ENCODE measurements at places on chromosomes 6 and 20.

DNA sequence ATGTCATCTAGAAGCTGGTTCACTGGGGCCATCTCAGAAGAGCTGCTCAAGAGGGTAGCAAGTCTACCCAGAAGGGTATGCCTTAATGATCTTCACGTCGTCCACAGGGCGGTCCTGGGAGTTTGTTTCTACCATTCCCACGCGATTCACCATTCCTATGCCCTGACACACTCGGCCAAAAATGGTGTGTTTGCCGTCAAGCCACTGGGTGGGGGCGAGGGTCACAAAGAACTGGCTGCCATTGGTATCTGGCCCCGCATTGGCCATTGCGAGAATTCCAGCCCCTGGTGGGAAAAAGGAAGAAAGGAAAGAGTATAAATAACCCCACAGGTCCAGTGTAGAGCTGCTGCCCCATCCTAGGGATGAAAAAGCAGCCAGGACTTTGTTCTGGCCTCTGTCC is 16.5 kb upstream of the CPNE5 start:
- no peak for DNase-seq

DNA sequence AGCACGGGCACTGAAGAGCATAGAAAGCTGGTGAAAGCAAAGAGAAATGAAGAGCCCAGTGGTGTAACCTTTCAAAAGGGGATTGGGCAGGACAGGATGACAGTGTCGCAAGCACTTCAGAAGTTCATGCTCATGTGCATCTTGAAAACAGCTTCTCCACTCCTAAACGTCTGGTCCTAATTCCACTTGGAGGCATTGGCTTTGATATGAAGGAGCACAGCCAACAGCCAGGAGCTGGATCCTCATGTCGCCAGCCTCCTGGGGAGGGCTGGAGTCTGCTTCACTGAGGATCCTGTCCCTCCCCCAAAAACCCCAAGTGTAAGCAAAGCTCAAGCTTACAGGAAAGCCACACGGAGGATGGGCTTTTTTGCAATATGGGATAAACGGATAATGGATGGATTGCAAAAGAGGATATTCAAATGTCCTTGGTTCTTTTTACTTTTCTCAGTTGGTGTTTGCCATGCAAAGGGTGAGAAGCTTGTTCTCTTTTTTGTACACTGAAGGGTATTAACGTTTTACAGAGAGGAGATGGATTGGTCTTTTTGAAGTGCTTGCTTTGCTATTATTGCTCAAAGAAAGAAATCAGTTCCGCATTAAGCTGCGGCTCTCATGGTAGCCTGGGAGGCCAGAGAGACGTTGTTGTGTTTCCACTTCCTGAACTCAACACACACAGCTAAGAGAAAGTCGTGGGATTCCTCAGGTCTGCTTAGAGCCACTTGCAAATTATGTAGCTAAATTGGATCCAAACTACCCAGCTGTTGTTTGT is 92.2 kb downstream of the SIM1 start:
- no peak for DNase-seq

GRCh38 chr20:44222633-44223368 is 12.2 kb upstream of the OSER1 start:
- no peak for DNase-seq

DNA sequence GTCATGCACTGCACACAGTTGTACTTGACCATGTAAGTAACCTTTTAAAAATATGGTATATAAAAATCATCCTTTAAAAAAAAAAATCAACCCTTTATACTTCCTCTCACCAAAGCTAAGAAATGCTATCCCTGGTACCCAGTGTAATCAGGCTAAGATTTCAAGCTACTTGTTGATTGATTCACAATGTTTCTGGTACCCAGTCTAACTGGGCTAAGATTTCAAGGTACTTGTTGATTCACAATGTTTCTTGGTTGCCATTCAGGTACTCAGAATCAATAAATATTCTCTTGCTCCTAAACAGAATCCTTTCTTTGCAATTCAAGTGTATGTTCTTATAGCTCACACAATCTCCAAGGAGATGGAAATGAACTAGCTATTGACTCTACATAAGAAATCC is 76.4 kb downstream of the SMLR1 start:
- no peak for DNase-seq

- no peak for DNase-seq
These were observed 100.2 kb downstream of the UST start for GRCh38 chr6:148846778-148847761.

DNA sequence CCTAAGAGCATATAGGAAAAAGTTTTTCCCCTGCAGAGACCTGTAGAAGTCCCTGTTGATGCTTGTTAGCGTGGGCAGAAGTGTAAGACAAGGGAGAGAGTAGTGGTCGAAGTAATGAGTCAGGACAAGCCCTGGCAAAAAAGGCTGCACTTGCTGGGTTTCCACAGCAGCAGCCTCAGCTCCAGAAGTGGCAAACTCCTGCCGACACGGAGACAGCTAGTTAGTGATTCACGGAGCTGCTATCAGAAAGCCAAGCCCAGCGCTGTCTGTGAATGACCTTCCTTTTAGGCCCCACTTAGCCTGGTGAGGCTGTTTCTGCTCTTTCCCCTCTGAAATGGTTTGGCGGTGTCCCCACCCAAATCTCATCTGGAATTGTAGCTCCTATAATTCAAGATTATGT is 109.1 kb downstream of the FAM50B start:
- no peak for DNase-seq

DNA sequence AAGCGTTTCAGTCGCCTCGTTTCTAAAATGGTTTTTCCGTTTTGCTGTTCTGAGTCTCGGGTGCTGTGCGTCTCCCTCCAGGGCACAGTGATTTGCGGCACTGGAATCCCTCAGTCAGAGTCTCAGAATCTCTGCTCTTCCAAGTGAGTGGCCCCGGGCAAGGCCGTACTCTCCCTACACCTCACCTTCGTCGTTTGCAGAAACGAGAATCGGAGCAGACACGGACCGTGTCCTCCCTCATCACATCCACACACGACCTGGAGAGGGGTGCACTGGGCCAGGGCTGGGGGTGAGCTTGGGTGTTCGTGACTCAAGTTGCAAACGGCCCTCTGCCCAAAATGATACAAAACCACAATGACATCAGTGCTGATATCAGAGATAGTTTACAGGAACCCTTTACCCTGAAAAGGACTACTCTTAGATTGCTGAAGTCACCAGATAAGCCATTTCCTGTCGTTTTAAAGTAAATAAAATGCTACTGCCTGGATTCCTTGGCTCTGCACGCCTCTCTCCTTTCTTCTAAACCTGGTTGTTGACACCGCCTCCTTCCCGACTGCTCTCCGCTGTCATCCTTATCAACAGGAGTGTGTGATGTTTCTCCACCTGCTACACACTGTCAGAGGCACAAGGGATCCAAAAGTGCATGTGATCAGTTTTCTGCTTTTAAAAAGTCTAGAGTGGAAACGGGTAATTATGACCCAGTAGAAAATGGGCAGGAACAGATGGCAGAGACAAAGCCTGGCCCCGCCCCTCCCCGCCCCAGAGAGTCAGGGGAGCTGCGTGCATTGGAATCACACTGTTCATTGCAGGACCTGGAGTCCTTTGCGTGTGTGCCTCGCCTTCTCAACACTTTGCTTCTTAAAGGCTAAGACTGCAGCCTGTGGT is 38.4 kb downstream of the KIF25 start:
- DNase-seq = no peak

GRCh38 chr6:33297406-33297955 is 1.3 kb downstream of the RGL2 start:
- no peak for DNase-seq

GRCh38 chr20:43840382-43841070 is 74.1 kb upstream of the TOX2 start:
- DNase-seq = no peak
